ENCODE measurements at places on chromosomes 3 and 15.
A peak's percentile ranks its signal among the peaks of the same experiment; 100 is the strongest.

GRCh38 chr3:196969660-196970546, 1.3 kb upstream of the PIGZ start:
- DNase-seq, result peak; percentile 29

DNA sequence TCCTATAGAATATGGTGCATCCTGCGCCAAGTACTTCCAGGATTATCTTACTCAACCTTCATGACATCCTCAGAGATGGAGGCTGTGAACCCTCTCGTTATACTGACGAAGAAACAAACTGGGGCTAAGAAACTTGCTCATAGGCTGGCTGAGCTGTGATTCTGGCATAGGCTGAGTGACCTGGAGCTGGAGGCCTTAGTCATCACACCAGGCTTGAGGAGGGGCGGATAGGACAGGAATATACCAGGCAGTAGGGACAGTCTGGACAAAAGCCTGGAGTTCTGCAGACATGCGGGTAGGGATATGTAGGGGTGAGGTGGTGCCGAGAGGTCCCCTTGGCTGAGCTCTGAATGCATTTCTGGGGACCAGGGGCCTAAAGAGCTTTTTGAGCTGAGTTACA, 18.1 kb downstream of the HEMK1 start:
- DNase-seq, result no peak

DNA sequence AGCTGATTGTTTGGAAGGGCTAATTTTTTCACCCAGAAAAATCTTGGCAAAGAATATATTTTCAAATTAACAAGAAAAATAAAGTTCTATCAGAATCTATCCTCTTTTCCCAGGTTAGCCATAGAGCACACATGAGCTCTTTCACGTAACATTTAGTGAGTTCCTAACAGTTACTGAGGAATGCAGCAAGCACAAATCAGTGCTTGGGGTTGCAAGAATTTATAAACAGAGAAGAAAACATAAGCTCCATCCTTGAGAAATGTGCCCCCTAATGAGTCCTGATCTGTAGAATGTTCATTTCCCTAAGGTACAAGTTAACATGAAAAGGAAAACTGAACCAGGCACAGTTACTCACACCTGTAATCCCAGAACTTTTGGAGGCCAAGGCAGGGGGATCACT, 13.9 kb downstream of the EOGT start:
- no peak for DNase-seq

GRCh38 chr3:46479021-46479420, 14.3 kb upstream of the LTF start:
- no peak for DNase-seq

DNA sequence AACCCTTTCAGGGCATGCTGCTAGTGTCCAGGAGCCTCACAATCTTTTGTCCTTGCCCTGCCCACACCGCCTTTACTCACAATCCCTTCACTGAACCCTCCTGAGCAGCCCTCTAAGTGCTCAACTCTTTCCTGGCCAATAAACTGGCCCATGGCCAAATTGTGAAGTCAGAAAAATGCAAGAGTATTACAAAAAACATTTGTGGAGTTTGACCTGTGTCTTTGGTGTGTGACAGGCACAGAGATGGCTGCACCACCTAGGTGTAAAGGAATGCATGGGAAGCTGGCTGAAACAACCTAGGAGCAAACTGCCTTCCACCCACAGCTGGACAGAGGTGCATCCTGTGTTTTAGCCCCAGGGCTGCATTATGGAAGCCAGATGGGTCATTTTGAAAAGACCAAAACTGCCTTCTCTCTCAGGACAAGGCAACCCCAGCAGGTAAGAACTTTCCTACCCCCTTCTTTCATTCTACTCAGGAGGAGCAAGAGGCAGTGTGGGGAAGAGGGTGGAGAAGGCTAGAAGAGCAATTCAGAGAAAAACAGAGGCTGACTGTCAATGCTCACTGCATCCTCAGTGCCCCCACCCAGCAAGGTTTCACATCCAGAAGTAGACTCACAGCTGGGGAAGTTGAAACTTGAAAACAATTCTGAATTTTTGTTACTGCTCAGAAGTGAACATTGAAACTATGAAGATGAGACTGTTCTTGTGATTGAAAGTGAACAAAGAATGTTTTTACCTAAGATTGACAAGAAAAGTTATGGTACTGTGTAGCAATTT, 78.6 kb downstream of the TRIM42 start:
- DNase-seq, result no peak

- no peak for DNase-seq
Measured at GRCh38 chr3:143354342-143354741, 234.8 kb downstream of the CHST2 start.
